ENCODE measurements at places on chromosomes 11 and 22.

GRCh38 chr22:34966980-34967565 lies 98.9 kb upstream of the ISX start:
- DNase-seq: no peak

DNA sequence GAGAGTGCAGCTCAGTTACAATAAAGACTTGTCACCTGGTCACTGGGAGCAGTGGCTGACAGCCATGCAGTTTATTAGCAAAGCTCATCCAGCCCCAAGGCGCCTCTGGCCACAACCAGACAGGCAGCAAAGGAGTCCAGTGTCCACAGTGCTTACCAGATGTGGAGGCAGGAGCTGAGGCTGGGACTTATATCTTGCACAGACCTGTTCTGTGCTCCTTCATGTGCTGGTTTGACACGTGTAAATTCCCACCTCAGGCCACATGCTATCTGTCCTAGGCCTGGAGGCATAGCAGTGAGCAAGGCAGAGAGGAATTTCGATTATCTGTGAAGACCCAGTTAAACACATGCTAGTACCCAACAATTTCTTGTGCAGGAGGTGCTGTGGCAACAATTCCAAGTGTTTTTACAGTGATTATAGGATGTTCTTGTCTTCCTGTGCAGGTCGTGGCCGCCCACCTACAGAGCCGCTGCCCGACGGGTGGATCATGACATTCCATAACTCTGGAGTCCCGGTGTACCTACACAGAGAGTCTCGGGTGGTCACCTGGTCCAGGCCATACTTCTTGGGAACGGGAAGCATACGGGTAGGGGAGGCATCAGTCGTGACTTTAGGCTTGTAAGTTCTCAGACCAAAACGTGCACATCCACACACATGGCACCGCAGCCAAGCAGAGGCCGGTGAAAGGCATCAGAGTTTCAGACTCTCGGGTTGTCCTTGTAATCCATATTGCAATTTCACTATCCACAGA lies 9.4 kb downstream of the DGCR8 start:
- no peak for DNase-seq

DNA sequence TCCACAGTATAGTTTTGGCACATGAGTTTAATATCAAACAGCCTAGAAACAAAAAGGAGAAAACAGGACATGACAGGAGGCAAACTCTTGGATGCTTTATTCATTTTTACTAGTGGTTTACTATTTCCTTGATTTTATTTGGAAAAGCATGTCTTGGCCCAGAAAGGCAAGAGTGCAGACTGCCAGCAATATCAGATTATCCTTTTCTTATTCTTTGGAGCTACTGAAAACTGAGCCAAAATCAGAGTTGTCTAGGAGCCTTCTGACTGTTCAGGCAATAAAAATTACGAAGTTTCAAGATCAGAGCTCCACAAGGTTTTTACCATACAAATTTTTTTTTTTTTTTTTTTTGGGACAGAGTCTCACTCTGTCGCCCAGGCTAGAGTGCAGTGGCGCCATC lies 16.0 kb downstream of the CELF1 start:
- no peak for DNase-seq

- DNase-seq: no peak
Measured at GRCh38 chr11:84056653-84057376, 770.6 kb upstream of the CCDC90B start.

- DNase-seq: no peak
Measured at GRCh38 chr11:117221775-117222517, 9.9 kb downstream of the PCSK7 start.

DNA sequence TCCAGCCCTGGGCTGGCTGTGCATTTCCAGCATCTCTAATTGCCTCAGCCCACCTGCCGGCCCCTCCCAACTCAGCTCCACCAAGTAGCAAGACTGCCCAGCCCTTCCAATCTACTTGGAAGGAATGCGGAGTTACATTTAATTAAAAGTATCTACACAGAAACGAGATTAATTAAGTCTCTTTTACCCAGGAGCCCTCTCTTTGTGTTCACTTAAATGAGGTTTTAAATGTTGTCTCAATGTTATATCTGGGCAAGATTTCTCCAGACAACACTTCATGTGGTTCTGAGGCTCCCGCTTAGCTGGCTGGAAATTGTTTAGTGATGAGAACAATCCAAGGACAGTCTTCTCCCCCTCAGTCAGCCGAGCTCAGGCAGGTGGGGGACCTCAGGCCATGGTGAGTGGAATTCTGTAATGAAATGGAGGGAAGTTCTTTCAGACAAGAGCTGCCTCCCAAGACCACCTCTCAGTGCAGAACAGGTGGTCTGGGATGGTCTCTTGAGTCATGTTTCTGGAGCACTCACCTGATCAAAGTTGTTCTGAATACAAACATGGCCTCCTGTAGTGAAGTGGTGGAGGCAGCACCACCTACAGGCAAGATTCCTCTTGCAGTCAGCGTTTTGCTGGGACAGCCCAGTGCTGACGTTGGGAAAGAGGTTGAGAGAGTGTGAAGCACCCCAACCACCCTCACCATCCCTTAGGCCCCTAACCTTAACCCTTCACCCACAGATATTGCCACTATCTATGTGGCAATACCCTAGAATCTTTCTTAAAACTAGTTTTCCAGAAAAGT lies 371.6 kb downstream of the CADM1 start:
- no peak for DNase-seq

- no peak for DNase-seq
Measured at GRCh38 chr22:35661464-35661863, 13.2 kb downstream of the APOL6 start.

DNA sequence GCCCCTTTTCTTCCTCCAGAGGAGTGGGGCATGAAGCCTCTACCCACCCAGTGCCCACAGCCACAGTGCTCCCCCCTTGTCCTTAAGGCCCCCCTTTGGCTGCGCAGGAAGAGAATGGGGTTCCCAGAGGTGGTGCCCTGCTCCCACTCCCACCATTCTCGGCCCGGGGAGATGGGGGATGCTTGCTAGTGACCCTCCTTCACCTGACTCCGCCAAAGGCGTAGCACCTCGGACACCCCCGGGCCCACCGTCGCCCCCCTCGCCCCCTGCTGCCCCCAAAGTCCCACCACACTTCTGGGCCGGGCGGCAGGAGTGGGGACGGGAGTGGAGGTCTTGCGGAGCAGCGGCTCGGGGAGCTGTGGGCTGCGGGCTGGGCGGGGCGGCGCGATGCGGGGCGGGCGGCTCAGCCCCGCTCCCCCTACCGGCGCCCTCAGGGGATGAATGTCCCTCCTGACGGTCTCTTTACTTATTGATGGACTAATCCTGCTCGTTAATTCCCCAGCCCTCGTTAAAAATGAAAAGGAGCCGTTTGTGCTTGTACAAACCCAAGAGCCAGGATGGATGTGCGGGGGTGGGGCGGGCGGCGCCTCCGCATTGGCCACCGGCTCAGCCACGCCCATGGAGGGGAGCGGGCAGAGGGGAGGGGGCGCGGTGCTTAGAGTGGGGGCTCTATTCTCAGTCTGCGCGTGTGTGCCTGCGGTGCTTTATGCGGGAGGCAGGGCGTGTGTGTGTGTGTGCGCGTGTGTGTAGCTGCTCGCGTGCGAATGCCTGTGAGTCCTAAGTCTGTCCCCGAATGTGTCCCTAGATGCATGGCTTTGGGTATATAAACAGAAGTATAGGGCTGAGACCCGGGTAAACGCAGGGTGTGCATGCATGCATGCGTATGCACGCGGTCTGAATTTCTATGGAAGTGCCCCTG lies 25.6 kb downstream of the SYT7 start:
- DNase-seq: no peak

Measured in cortex of kidney (tissue), 1 donor.